ENCODE measurements at places on chromosomes 5 and 9.

DNA sequence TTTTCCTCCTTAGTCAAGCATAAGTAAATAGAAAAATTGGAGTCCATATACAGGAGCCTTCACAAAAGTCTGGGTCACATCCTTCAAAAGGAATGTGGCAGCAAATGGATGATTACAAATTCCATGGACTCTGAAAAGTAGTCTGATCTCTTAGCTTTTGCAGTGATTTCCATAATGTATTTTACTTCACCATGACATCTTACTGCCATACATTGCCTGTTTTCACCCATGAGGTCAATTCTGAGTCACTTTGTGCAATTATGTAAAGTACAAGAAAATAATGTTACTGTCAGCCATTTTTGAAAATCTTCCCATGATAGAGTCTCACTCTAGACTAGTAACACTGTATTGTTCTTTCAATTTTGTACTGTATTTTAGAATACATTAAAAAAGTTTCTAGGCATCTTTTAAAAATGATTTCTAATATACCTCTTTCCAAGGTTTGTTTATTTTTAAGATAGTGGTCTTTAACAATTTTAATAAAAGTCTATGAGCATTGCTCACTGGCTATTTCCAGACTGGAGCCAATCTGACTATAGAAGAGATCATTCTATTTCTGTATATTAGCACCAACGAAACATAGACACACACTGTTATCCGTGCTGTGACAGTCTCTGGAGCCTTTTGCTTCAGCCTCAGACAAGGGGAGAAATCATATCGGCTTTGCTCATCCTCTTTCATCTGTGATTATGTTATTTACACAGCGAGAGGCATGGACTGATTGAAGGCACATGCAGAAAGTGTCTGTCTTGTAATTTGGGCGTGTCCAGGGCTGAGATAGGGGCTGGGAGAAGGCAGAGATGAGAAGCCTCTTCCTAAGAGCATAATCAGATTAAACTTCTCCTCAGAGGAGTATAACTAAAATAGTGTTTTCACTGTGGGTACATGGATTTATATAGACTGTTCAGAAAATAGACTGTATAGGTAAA is 22.9 kb upstream of the ACTBL2 start:
- DNase-seq, result no peak

DNA sequence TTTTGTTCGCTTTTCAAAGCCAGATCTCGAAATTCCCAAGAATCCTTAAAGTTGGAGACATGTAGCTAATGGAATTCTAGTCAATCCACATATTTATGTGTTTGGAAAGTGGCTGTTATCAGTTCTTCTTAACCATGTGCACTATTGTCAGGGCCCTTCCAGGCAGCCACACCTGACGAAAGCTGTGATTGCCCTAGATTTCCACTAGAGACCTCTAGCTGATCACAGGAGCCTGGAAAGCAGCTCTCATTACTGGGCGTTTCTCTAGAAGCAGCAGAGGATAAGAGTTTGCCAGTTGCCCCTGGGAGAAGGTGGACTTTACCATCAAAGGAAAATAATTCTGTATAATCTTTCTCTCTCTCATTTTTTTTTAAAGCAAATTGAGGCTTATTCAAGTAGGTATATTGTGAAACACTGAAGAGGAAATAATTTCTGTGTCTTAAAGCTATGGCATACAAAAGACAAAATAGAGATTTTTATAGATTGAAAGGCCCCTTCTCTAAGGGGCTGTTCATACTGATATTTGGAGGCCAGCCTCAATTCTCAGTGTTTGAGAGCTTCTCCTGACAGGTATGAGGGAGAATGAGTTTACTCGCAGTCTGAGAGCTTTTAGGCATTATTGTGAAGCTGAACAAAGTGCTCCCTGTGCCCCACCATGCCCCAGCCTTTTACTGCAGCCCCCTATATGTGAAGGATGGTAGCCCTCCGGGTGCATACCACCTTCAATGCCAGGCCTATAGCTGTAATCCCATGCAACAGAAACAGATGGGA is 405.4 kb upstream of the ACTBL2 start:
- DNase-seq, result no peak

DNA sequence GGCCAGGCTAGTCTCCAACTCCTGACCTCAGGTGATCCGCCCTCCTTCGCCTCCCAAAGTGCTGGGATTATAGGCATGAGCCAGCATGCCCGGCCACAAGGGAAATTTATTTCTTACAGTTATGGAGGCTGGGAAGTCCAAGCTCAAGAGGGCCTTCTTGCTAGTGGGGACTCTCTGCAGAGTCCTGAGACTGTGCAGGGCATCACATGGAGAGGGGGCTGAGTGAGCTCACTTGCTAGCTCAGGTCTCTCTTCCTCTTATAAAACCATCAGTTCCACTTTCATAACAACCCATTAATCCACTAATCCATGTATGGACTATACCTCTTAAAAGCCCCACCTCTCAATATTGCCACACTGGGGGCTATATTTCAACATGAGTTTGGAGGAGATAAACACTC is 5.1 kb upstream of the SPIN1 start:
- no peak for DNase-seq

GRCh38 chr5:61389609-61390008 is 57.6 kb downstream of the ZSWIM6 start:
- DNase-seq, result no peak

DNA sequence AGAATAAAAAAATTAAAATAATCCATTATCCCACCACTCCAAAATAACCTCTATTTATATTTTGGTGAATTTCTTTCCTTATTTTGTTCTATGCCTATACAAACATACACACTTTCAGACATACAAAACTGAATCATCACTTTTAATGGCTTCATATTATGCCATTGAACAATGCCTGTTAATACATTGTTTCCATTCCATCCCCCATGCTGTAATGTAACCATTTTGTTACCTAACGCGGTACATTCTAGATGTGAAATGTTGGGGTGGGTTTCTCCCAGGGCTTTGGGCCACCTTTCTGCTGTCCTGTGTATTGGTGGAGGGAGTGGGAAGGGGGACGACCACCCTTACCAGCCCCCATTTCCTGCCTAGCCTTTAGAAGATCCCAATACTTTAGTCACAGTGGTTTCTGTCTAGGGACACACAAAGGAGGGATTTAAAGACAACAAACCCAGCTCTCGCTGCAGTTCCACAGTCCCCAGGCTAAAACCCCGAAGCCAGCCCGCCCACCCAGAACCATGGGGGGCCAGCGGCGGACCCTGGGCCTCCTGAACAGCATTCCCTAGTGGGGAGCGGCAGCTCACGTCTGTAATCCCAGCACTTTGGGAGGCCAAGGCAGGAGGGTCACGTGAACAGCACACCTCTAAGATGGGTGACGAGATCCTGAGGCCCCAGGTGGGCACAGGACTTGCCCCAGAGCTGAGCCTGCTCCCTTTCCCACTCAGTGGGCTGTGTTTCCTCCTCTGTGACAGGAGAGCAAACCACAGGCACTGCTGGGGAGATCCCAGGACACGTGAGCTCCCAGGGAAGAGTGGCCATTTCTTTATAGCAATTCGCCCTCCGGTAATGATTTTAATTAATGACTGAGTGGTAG is 56.9 kb upstream of the STXBP1 start:
- DNase-seq, result no peak

GRCh38 chr9:935348-935965 is 41.0 kb upstream of the DMRT3 start:
- no peak for DNase-seq

GRCh38 chr5:59039296-59040023 is 456.6 kb downstream of the RAB3C start:
- DNase-seq, result peak; percentile 97

GRCh38 chr5:54212331-54212730 is 98.0 kb downstream of the ARL15 start:
- DNase-seq, result no peak
